T-helper 2 cell treated with Interferon-gamma antibody and Interleukin-4, amounts not matched to agents 5 μg/mL and 100 μg/mL, for 36 hours (primary cell): ENCODE measurements at places on chromosomes 5 and 9.
A peak's percentile ranks its signal among the peaks of the same experiment; 100 is the strongest.

DNA sequence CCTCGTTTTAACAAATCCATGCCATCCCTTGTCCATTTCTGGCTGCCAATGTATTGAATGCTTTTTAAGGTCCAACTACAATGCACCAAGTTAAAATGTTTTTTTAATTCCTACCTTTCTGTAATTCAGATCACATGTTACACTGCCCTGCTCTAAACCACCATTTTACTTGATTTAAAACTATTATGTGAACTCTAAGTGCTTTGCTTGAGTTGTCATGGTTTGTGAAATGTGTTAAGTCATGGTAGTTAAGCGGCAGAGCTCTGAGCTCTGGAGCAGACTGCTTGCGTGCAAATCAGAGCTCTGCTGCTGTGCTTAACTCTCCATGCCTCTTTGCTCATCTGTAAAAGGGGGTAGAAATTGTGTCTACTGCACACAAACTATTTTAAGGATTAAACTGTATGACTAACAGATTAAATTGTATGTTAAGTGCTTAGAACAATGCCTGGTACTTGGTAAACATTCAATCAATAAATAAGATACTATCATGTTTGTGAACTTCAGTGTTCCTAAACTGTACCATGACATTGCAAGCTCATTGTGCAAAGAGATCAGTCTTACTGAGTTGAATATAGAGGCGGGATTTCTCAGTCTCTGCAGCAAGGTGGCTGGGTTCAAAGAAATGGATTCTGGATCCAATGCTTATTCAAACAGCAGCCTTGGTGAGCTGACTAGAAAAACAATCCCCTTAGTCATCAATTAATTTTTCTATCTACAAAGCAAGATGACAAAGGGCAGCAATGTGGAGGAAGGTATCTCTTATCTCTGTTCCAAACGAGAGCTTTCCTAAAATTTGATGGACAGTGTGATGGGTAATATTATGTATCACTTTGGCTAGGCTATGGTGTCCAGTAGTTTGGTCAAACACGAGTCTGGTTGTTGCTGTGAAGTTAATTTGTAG is 16.1 kb upstream of the CMBL start:
- DNase-seq = no peak

- DNase-seq = no peak
These were observed 34.4 kb downstream of the ROPN1L start for GRCh38 chr5:10475931-10476676.

DNA sequence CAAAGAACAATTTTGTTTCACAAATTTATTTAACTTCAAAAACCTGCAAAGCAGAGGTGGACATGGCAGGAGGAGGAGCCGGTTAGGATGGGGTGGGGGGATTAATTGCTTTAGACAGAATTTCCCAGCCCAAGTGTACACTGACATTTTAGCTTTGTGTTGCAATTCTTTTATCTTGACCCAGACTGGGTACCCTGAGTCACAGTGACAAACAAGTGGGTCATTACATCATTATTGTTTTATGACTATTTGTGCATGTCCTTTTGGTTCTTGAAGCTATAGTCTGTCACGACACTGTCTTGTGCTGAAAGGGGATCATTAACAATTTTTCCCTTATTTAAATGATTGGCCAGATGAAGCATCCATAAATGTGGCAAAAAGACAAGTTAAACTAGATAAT is 84.5 kb upstream of the VCAN start:
- DNase-seq = no peak

DNA sequence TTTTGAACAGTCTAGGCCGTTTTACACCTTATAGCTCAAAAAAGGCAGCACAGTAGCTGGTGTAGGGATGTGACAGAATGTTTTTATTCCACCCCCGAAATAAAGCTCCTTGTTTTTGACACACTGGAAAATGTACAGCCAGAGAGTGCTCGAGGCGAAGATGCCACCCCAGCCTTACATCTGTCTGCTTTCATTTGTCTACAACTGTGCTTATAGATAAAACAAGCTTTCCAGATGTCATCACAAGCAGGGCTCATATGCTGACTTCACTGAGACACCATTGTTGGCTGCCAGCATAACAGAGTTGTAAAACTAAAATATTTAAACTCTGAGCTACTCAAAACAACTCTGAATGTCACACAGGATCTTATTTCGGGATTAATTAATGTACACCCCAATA is 386.3 kb downstream of the BNC2 start:
- DNase-seq = no peak

GRCh38 chr5:16090270-16090669 is 89.3 kb downstream of the MARCHF11 start:
- DNase-seq = no peak

- DNase-seq = no peak
These were observed 77.9 kb upstream of the MVB12B start for GRCh38 chr9:126248680-126249079.

GRCh38 chr9:79165020-79165780 is 406.6 kb upstream of the TLE4 start:
- DNase-seq = no peak

DNA sequence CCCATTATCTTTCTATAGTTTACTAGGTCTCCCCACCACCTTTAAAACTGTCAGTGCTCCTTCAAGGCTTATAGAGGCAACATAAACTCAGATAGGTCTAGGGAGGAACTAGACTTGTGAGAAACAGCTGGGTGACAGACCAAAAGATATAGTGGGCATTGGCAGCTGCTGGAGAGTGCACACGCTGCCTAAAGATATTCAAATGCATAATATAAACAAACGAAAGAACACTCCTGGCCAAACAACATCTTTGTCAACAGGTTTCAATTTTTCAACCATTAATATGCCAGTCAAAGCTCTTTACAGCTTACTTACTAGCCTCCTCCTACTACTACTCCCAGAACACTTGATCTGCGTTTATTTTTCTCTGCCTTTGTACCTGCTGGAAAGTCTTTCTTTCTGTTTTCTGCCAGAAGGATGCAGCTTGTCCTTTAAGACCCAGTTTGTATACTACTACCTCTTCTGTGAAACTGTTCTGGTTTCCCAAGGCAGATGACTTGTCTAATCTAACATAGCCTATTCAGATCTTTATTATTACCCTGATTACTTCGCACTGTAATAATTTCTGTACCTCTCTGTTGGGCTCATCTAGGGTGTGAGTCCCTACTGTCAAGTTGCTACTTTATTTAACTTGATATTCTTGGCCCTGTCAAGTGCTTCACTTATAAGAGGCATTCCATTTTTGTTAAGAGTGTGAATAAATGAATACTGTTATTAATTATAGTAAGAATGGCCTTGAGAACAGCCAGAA is 14.3 kb downstream of the KDM3B start:
- DNase-seq = no peak

DNA sequence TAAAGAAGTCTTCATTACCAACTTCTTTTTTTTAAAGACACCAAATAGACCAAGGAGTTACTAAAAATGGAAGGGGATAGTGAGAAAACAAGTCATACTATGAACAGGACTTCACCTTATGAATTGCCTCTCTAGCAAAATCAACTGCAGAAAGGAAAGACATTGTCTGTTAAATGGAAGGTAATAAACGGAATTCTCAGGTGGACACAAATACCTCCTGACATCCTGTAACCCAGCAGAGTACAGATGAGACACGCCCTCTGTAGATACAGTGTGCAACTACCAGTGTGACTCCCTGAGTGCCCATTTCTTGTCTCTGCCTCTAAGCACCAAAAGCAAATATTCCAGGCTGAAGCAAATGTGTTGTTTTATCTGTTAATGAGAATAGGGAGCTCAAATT is 12.2 kb upstream of the PLPP1 start:
- DNase-seq = no peak

GRCh38 chr5:102290004-102290403 is 6.1 kb downstream of the SLCO4C1 start:
- no peak for DNase-seq

- DNase-seq = no peak
These were observed 7.9 kb downstream of the NRARP start for GRCh38 chr9:137294091-137294680.

DNA sequence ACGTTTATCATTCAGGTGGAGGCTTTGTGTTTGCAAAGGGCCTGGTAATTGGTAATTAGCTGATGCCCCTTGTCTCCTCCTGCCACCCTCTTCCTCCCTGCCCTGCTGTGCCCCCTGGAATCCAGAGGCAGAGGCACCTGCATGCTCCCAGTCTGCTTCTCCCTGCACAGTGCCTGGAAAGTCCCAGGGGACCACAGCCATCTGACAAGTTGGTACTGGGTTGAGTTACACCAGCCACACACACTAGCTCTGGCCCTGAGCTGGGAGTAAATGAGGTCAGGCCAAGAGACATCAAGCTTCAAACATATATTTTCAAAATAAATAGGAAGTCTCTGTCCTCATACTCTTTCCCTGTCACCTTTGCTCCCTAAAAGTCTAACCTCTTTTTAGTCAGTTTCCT is 56.3 kb downstream of the INSYN2B start:
- no peak for DNase-seq

- DNase-seq = no peak
These were observed 329.3 kb upstream of the TLE4 start for GRCh38 chr9:79242489-79242888.

- DNase-seq = no peak
These were observed 5.8 kb upstream of the PPARGC1B start for GRCh38 chr5:149724130-149724840.

DNA sequence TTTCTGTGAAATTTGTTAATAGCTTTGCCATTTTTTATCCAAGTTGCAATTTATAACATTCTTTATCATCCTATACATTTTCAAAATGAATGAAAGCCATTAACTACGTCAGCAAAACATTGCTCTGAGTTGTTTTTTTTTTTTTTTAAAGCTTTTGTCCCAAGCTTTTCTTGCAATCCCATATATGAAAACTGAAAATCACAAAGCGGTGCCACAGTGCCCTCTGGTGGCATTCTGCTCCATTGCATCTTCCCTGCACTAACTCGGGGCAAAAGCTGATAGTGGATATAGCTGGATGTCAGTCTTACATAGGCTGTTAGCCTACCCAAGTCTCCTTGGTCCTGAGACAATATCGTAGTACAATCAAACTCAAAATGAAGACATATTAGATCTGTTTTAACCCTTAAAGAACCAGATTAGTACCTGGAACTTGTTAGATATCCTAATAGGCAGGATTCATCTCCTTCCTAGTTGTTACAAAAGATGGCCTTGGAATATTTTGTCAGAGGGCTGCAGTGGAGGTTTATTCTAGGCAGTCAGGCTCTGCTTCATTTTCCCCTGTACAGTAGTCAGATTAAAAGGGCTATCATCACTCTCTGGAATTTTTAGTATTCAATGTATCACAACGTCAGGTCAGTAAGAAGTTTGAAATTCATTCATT is 669.9 kb downstream of the PTPRD start:
- peak; percentile 15 for DNase-seq

DNA sequence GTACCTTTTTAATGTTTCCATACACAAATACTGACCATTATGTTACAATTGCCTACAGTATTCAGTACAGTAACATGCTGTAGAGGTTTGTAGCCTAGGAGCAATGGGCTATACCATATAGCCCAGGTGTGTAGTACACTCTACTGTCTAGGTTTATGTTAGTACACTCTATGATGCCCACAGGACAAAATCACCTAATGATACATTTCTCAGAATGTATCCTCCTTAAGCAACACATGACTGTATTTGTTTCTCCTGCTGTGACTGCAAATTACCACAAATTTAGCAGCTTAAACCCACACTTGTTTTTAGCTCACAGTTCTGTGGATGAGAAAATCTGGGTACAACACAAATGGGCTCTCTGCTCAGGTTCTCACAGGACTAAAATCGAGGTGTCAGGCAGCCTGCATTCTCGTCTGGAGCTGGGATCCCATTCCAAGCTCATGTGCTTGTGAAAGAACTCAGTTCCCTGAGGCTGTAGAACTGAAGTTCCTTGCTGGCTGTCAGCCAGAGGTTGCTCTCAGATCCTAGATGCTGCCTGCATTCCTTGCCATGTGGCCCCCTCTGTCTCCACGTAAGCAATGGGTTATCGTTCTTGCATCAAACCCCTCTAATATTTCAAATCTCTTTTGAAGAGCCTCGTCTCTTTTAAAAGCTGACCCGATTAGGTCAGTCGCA is 38.6 kb upstream of the PIK3R1 start:
- DNase-seq = no peak

GRCh38 chr9:136762915-136763648 is 1.2 kb downstream of the LCN15 start:
- DNase-seq = peak; percentile 30

GRCh38 chr5:43609752-43610151 is 6.8 kb downstream of the NNT start:
- DNase-seq = no peak

- no peak for DNase-seq
These were observed 35.9 kb upstream of the TAF1L start for GRCh38 chr9:32671333-32671732.

DNA sequence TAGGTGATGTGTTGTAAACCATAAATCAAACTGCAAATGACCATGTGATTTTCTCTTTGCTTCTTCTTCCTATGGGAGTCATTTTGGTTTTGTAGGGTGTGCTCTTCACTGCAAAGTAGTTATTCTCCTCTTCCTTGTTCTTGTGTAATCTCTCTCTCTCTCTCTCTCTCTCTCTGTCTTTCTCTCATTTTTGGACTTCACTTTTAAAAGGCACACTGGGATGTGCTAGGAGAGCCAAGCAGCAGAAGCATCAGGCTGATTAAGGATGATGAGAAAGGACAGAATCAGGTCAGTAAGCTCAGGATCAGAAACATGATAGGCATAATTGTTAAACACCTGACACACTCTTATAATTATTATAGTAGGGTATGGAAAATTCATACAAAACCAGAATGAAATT is 505.3 kb upstream of the ZNF608 start:
- no peak for DNase-seq
